ENCODE measurements at places on chromosomes 12 and 14. TPM values are rescaled to one million over a fixed set of nuclear protein-coding genes. Genes with fewer than 3 reads are reported as not detected.

GRCh38 chr12:131536337-131536736 is 174.6 kb upstream of the SFSWAP start:
- no peaks in the 10 kb centered on the region for H3K4me1 ChIP-seq
- no peaks in the 10 kb centered on the region for H3K36me3 ChIP-seq
- no peak overlapping the region for H3K27ac ChIP-seq
- no peaks in the 10 kb centered on the region for H3K27me3 ChIP-seq
- no peak overlapping the region for H3K4me3 ChIP-seq
- DNase-seq, result no peak

The AACS gene
- 50.7 TPM for total RNA-seq

DNA sequence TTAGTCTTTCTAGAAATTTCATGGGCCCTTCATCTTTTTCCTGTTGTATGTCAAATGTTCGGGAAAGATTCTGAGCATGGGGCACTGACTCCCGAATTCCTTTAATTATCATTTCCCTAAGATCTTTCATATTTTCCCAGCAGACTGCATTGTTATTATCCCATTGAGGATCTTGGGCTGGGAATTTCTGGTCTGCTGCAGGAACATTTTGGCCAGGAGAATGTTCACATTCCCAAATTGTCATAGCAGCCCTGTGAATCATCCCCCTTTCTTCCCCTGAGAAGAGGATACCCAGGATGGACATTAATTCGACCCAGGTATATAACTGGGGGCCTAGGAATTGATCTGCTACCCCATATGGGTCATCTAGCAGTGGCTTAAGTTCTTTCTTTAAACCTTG is 112.5 kb downstream of the RIN3 start:
- H3K27me3 ChIP-seq, result no peaks in the 10 kb centered on the region
- DNase-seq, result no peak
- no peaks in the 10 kb centered on the region for H3K36me3 ChIP-seq
- H3K4me1 ChIP-seq, result no peaks in the 10 kb centered on the region
- H3K4me3 ChIP-seq, result no peak overlapping the region

DNA sequence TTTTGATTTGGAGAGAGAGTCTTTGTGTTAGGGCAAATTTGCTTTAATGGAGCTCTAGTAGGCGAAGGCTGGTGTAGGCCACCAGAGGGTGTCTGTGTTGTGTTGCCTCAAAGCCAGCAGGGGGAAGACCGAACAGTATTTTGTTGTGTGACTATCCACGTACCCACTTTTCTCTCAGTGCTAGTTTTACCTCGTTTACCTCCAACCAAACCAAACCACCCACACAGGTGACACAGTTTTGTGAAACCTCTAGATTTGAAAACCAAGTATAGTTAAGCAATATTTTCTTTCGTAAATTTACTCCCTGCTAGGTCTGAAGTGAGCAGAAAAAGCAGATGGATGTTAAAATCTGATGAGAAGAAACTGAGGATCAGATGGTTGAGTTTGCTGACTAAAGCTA is 36.3 kb upstream of the NPFF start:
- peak; percentile 54 for DNase-seq
- H3K36me3 ChIP-seq, result peaks cover 9% of the 10 kb centered on the region
- no peak overlapping the region for H3K4me3 ChIP-seq
- no peaks in the 10 kb centered on the region for H3K4me1 ChIP-seq
- no peak overlapping the region for H3K27ac ChIP-seq

DNA sequence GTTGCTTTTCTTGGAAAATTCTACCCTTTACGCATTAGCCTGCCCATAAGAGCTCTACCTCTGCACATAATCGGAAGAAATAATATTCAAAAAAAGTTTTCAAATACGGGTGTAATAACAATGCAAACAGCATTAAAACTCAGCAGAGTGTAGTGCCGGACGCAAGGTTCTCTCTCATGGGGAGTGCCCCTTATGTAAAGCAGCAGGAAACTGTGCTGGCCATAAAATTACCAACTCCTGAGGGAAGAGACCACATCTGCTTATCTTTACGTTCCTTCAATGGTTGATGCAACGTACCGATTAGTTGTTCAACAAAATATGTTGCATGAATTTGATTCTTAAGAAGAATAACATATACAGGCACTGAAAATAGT is 118.7 kb upstream of the TMCC3 start:
- no peak overlapping the region for H3K4me3 ChIP-seq
- H3K27ac ChIP-seq, result peak overlapping the region; percentile 41
- H3K4me1 ChIP-seq, result peaks cover 12% of the 10 kb centered on the region
- no peaks in the 10 kb centered on the region for H3K36me3 ChIP-seq
- no peaks in the 10 kb centered on the region for H3K27me3 ChIP-seq

The KRT7 gene
- total RNA-seq, result 4.0 TPM

DNA sequence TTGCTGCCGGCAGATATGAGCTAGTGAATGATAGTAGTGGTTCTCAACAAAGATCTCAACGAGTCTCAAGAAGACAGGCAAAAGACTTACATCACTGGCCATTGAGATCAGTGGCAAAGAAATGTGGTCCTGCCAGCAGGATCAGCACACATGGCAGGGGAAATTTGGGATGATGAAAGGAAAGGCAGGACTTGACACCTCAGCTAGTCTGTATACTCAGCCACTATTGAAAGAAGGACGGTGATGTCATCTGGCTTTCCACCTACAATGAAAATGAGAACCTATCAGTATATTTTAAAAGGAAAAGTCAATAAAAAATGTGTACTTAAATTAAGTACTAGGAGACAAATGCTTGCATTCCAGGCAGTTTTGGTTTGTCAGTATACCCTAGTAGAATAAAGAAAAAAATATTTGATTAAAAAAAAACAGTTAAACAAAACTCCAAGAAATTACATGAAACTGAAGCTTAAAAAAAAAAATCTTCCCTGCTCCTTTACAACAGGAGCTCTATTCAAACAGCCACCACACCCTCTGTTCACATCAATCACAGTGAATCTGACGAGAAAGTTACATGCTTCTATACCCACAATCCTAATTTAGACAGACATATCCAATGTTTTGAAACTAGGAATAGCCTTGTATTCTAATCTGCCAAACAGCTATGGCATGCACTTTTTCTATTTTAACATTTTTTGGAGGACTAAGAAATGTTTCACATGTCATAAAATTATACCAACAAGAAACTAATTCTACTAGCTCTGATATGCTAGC is 34.9 kb downstream of the RAD9B start:
- no peak for DNase-seq
- peaks cover 6% of the 10 kb centered on the region for H3K36me3 ChIP-seq
- H3K27me3 ChIP-seq, result no peaks in the 10 kb centered on the region
- H3K4me1 ChIP-seq, result peaks cover 6% of the 10 kb centered on the region

GRCh38 chr12:34393086-34393820 is 371.0 kb downstream of the ALG10 start:
- no peaks in the 10 kb centered on the region for H3K27me3 ChIP-seq
- H3K4me1 ChIP-seq, result no peaks in the 10 kb centered on the region
- no peak overlapping the region for H3K4me3 ChIP-seq
- DNase-seq, result no peak

The COA8 gene
- 37.1 TPM for total RNA-seq

GRCh38 chr12:31318657-31319269 is 7.2 kb downstream of the SINHCAF start:
- H3K36me3 ChIP-seq, result no peaks in the 10 kb centered on the region
- no peaks in the 10 kb centered on the region for H3K27me3 ChIP-seq
- no peak for DNase-seq
- H3K27ac ChIP-seq, result no peak overlapping the region
- no peaks in the 10 kb centered on the region for H3K4me1 ChIP-seq

The ETFRF1 gene
- 13.7 TPM for total RNA-seq

The GPR84 gene
- total RNA-seq, result not detected

DNA sequence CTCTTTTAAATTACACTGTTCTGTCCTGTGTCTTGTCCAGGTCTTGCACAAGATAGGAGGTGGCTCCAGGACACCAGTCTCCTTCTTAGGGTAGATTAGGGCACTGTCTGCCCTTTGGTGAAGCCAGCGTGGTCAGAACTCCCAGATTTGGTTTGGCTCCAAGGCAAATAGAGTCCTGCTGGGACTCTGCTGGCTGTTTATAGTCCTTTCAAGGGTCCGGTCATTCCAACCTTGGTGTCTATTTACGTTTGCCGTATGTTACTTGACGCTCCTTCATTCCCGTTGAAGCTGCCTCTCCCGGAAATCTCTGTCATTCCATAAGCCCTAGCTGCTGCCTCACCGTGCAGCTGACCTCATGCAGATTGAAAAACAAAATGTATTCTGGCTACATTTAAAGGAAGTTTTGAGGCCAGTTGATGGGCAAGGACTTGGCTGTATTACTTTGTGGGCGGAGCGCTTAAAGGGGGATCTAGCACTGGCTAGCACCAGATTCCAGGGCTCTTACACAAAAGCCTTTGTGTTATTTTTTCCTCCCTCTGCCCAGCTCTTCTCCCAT is 180.6 kb downstream of the AKAP6 start:
- no peak overlapping the region for H3K4me3 ChIP-seq
- H3K4me1 ChIP-seq, result no peaks in the 10 kb centered on the region
- H3K36me3 ChIP-seq, result no peaks in the 10 kb centered on the region
- no peak for DNase-seq

GRCh38 chr12:131011165-131012079 is 57.7 kb downstream of the ADGRD1 start:
- no peaks in the 10 kb centered on the region for H3K27me3 ChIP-seq
- no peaks in the 10 kb centered on the region for H3K36me3 ChIP-seq
- DNase-seq, result no peak
- H3K27ac ChIP-seq, result no peak overlapping the region
- no peaks in the 10 kb centered on the region for H3K4me1 ChIP-seq
- H3K4me3 ChIP-seq, result no peak overlapping the region

The SLC6A12 gene
- 0.16 TPM for total RNA-seq

The CLEC7A gene
- 6.8 TPM for total RNA-seq

The FICD gene
- 3.5 TPM for total RNA-seq

- no peak overlapping the region for H3K4me3 ChIP-seq
- no peaks in the 10 kb centered on the region for H3K27me3 ChIP-seq
- no peak overlapping the region for H3K27ac ChIP-seq
- H3K36me3 ChIP-seq, result no peaks in the 10 kb centered on the region
- DNase-seq, result peak; percentile 7
Measured at GRCh38 chr14:72621387-72622065, 272.4 kb downstream of the DPF3 start.

DNA sequence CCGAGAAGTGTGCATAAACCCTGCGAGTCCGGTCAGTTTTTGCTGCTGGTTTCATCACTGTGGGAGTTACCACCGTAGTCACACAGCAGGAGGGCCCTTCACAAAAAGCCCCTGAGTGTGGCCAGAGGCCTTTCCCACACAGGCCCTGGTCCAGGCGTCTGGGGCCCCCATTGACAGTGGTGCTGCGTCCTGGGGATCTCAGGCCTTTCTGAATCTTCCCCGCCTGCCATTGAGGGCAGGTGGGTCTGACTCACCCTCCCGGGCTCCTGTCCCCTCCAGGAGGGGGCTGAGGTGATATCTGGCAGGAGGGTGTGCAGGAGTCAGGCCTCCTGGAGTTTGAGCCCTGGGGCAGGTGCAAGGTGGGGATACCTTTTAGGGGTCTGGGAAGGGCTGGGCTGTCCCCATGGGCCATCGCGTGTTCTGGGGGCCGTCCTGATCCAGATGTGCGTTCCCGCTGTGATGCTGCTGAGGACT is 358.5 kb downstream of the TMEM121 start:
- no peaks in the 10 kb centered on the region for H3K36me3 ChIP-seq
- no peak overlapping the region for H3K4me3 ChIP-seq
- no peak for DNase-seq

The PARPBP gene
- total RNA-seq, result 23.7 TPM
